SK-MEL-5 (cell line): ENCODE measurements at places on chromosomes 4 and X.

GRCh38 chrX:70834589-70834988 is 73.9 kb downstream of the TEX11 start:
- DNase-seq = no peak

- DNase-seq = no peak
Measured at GRCh38 chr4:109745830-109746229, 16.0 kb upstream of the PLA2G12A start.

DNA sequence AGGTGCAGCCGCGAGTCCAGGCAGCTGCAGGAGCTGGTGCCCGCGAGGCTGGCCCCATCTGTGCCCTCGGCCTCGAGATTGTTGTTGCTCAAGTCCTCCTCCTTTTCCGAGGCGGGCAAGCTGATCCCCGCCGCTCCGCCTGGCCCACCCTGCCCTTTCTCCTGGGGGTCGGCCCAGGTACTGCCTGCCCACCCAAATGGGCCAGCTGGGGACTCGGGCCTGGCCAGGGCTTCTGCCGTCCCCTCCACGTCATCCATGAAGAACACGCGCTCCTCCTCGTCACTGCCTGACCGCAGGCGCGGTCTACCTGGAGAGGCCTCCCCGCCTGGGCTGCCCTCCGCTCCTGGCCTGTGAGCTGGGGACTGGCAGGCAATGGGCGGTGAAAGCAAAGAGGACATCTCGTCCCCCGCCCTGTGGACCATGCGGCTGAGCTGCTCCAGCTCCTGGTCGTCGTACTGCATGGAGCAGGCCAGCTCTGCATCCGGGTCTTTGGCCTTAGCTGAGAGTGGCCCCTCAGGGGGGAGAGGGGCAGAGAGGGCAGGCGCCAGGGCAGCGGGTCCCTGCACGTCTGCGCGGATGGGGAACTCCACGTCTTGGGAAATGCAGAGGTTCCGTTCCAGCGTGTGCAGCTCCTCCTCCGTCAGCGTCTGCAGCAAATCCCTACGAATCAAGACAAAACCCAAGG is 43.1 kb upstream of the MXD4 start:
- DNase-seq = no peak

DNA sequence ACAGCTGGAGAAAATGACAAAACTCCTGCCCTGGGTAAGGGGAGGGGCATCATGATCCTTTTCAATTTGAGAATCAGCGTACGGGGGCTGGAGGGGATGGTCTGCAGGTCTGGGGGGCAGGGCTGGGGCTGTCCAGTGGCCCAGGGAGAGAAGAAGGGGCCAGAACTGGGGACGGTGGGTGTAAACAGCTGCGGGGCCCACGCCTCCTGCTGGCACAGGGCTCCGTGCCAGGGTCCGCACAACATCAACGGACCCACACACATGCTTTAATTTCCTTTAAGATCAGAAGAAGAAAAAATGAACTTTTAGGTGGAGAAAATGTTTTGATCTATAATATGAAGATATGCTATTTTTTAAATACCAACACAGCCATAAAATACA is 52.1 kb downstream of the PSAPL1 start:
- no peak for DNase-seq
